ENCODE measurements at places on chromosomes 12 and 14.

DNA sequence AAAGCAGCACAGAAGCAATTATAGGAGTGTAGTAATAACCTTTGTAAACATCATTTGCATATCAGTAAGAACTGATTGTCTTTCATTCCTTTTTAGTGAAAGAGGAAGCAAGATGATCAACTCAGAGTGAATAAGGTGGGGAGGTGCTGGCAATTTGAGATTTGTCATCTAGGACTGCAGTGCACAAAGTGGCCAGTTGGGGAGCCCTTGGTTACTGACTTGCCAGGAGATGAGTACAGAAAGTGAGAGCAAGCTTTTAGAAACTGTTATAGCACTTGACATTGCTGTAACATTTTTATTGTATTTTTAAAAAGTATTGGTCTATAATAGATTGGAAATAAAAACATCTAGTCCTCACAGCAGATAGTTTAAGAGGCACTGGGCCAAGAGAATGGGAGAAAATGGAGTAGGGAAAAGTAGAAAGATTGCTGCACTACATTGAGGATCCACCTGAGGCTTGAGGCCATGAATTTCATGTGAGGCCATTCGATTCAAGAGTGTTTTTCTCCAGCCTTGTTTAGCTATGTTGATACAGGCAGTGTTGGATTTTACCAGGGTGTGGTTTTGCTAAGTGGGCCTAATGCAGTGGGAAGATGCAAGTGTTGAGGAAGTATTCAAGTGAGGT is 98.2 kb downstream of the SNAPC1 start:
- peak; percentile 23 for DNase-seq

- DNase-seq, result no peak
Observed at GRCh38 chr12:8668441-8668840, 5.8 kb upstream of the MFAP5 start.

GRCh38 chr14:32201816-32202490 is at the start of gene RNU6-7:
Gene RNU6-7, plus strand, starts transcription at chr14:32202045.
- peak; percentile 65 for DNase-seq

DNA sequence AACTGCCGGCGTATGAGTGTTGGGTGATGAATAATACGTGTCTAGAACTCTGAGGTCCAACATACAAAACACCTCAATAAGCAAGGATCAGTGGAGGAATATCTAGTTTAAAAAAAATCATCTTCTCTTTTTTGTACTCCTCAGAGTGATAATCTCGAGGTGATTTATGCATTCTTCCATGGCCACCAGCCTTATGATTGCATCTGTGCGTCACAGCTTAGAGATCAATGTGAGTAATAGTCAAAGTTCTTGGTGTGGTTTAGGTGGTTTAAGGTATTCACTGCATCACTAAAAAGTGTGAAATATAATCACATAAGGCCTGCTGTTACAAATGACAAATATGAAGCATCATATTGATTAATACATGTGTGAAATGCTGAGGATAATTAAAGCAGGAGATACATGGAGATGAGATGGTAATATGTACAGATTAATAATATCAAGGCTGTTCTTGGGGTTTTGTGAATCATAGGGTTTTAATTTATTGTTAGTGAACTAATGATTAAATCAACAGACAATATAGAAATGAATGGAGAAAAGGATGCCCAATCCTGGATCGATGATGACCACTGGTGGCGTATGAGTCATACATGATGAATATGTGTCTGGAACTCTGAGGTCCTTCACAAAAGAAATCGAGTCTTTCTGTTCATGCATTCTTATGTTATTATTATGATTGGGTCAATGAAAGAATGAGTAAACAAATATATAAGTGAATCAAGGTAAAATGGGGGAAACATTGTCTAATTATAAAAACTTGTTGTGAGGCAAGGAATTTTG is 68.8 kb upstream of the RTL1 start:
- no peak for DNase-seq

- no peak for DNase-seq
Observed at GRCh38 chr14:75406856-75407255, 21.0 kb upstream of the JDP2 start.

DNA sequence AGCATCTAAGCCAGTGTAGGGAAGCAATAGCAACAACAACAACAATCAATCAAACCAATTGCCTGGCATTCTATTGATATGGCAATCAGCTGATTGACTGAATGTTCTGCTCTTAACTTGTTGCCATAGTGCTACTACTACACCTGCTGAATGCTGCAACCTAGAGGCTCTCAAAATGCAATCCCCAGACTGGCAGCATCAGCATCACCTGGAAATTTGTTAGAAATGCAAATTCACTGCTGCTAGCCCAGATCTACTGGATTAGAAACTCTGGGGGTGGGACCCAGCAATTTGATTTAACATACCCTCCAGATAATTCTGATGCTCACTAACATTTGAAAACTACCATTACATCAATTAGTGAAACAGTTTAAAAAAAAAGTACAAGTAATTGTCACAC is 363.6 kb downstream of the SNAPC1 start:
- no peak for DNase-seq

DNA sequence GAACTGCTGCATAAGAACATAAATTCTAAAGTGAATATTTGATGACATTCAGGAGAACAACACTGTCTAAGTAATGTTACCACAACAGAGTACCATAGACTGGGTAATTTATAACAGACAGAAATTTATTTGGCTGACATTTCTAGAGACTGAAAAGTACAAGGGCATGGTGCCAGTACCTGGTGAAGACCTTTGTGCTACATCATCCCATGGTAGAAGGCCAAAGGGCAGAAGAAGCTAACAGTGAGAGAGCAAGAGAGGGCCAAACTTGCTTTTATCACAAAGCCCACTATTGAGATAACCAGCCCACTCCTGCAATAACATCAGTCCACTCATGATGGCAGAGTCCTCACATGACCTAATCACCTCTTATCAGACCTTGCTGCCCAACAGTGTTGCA is 88.8 kb downstream of the FIGNL2 start:
- no peak for DNase-seq

DNA sequence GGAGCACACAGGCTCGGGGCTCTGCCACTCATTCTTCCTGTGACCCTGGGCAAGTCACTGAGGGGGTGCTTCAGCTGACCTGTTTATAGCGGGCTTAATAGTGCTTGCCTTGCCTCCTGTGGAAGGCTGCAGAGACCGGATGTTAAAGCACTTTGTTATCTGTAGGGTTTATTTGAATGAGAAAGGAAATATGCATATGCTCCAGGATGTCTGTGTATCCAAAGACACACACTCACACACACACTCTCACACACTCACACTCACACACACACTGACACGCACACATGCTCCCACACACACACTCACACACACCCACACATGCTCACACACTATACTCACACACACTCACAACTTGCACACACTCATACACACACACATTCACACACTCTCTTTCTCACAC is 56.1 kb upstream of the DDX11 start:
- DNase-seq, result no peak

DNA sequence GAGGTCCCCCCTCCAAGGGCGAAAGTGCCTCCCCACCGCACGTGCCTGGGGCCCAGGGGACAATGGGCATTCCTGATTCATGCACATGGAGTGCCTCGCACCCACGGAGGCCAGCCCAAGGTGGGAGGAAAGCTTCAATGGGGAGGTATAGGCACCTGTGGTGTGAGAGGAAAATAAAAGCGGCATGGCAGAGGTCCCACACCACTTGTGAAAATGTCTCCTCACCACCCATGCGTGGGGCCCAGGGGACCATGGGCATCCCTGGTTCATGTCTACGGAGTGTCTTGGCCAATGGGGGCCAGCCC is 384.7 kb downstream of the ALG10 start:
- no peak for DNase-seq

DNA sequence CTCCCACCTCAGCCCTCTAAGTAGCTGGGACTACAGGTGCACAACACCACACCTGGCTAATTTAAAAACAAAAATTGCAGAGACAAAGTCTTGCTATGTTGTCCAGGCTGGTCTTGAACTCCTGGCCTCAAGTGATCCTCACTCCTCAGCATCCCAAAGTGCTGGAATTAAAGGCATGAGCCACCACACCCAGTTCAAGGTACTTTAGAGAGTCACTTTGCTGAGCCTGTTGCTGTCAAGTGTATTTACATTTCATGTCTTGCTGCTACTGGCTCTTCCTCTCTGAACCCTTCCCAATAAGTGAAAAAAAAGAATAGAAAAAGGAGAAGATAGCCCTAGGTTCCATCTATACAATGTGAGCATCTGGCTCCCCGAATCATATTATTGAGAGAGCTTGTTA is 38.4 kb downstream of the SLCO1A2 start:
- no peak for DNase-seq

GRCh38 chr14:91405241-91405721 is 12.3 kb downstream of the CCDC88C start:
- DNase-seq, result no peak

GRCh38 chr12:13218641-13219040 is 22.1 kb downstream of the EMP1 start:
- no peak for DNase-seq

DNA sequence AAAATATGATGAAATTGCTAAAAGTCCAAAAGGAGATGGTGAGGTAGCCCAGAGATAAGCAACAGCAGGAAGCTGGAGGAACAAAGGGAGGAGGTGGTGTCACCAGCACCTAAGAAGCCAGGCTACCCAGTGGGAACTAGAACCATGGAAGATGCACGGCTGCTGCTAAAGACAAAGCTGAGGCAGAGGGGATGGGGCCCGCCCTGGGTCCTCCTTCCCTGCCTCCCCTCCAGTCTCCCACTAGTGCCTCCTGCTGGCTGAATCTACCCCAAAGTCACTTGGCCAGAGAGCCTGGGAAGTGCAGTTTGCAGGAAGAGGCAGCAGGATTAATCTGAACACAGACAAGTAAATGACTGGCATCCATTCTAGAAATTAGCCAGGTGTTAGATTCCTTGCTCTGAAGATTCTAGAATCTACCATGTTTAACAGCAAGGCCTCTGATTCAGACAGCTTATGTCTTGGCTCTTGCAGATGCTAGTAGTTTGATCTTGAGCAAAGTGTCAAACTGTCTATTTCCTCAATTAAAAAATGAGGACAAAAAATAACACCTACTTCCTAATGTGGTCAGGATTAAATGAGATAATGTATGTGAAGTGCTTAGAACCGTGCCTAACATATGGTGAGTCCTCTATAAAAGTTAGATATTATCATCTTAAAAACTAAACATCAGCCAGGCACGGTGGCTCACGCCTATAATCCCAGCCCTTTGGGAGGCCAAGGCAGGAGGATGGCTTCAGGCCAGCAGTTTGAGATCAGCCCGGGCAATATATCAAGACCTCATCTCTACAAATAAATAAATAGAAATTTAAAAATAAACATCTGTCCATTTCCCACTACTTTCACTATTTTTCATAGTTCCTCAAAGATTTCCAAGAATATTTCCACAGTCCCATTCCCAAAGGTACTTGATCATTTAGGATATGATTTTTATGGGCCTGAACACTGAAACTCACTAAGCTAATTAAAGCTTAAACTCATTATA is 5.8 kb upstream of the LRP10 start:
- DNase-seq, result no peak

GRCh38 chr12:64008596-64008995 is 164.1 kb downstream of the SRGAP1 start:
- DNase-seq, result peak; percentile 84

DNA sequence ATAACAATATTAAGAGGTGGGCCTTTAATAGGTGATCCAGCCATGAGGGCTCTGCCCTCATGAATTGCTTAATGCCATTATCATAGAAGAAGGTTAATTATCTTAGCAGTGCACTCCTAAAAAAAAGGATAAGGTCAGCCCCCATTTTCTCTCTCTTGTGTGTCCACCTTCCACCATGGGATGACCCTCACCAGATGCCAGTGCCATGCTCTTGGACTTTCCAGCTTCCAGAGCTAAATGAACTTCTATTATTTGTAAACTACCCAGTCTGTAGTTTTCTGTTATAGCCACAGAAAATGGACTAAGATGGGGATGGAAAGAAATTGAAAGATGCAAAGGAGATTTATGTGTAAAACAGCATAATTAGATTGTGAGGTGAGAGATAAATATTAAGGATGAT is 125.4 kb downstream of the FOXA1 start:
- no peak for DNase-seq

DNA sequence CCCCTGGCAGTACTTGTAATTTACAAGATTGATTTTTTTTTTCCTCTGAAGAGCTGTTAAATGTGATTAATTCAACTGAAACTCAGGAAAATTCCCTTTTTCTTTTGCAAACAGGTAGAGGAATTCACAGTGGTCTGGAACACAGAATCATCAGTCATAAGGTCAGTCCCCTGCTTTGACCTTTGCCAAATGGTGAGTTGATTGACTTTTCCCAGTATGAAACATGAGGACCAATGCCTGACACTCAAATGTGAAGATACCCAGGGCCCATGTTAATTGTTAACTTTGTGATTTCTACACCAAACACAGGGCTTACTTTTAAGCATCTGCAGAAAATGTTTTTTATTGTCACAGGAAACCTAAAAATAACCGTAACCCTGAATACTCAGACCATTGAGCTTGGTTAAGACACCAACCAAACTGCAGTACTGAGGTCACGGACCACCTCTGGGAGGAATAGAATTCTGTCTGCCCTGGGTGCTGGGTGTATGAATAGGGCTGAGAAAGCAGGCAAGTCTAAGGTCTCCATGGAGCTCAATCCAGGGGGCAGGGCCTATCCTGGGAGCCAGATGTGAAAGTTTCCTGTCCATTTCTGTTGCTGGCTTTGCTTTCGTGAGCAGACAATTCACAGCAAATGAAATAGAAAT is 192.4 kb downstream of the TMX1 start:
- DNase-seq, result no peak

- DNase-seq, result no peak
Observed at GRCh38 chr12:17017402-17017801, 411.4 kb upstream of the LMO3 start.

- DNase-seq, result no peak
Observed at GRCh38 chr14:81982046-81982445, 448.4 kb upstream of the SEL1L start.

DNA sequence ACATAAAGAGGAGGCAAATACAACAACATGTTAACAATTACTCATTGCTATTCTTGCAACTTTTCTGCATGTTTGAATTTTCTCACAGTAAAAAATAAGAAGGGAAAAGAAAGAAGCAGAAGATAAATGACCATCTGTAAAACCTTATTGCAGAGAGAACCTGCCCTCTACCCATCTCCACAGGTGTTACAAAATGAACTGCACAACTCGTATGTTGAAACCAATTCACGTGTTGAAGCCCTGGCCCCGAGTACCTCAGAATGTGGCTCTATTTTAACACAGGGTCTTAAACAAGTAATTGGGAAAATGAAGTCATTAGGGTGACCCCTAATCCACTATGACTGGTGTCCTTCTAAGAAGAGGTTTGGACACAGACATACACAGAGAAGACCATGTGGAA is 39.5 kb downstream of the FOXN3 start:
- DNase-seq, result no peak

DNA sequence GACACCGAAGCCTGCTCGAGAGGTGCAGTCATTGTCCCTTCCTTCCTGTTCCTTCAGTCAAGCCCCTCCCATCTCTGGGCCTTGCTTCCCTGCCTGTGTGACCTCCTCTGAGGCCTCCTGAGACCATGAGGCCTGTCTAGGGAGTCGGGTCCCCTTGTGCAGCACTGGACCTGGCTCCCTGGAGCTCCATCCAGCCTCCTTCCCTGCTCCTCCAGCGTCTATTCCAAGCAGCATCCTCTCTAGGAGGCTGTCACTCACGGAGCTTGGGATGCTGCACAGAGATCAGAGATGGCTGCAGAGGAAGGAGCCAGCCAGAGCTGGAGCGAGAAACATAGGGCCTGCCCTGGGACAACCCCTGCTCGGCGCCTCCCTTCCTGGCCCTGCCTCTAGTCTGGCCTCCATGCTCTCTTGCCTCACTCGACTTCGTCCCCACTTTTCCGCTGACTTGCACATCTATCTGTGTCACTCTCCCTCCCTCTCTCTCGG is 142.7 kb downstream of the BCL11B start:
- DNase-seq, result no peak
